NCI-H1105 (cell line): ENCODE measurements at places on chromosomes 16 and 17.

DNA sequence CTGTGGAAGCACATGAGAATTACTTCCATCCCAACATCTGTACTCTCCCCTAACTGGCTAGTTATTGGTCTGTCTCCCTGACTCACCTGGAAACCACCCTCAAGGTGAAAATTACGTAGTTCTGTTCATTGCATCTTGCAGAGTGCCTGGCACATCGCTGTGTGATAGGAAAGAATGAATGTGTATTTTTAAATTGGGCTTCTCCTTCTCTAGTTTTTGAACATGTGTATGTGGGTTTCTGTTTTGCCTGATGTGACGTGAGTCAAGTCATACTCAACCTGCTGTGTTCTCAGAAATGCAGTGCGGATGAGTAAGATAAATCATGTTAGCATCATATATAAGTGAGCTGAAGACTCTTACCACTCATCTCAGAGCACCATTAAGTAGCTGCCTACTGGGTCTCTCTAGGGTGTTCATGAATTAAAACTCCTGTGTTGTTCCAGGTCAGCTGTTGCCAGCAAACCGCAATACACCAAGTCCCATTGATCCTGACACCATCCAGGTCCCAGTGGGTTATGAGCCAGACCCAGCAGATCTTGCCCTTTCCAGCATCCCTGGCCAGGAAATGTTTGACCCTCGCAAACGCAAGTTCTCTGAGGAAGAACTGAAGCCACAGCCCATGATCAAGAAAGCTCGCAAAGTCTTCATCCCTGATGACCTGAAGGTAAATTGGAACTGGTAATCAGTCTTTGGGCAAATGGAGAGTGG, 50.2 kb downstream of the HLF start:
- DNase-seq, result no peak

GRCh38 chr17:63337579-63337978, 108.5 kb downstream of the CYB561 start:
- no peak for DNase-seq

DNA sequence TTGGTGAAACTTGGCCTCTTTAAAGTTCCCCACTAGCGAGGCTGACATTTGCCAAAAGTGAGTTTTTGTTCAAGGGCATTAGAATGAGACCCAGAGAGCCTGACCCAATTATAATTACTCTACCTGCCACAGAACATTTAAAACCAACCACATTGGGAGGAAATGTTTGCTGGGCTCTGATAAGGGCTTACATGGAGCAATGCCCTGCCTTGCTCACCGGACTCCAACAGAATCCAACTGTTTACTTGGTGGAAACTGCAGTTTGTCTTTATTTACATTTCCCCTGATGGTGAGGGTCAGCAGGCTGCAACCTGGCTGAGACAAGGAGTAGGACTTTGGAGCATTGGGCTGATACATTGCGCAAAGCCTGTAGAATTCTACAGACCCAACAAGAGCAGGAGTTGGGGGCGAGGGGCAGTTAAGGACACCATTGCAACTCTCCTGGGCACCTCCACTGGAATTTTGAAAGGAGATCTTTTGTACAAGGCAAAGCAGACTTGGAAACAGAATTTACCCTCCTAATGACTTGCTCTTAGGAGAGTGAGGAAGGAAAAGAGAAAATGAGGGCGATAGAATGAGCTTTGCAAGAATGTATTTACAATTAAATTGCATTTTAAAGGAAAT, 368.6 kb downstream of the SHISA9 start:
- DNase-seq, result no peak

DNA sequence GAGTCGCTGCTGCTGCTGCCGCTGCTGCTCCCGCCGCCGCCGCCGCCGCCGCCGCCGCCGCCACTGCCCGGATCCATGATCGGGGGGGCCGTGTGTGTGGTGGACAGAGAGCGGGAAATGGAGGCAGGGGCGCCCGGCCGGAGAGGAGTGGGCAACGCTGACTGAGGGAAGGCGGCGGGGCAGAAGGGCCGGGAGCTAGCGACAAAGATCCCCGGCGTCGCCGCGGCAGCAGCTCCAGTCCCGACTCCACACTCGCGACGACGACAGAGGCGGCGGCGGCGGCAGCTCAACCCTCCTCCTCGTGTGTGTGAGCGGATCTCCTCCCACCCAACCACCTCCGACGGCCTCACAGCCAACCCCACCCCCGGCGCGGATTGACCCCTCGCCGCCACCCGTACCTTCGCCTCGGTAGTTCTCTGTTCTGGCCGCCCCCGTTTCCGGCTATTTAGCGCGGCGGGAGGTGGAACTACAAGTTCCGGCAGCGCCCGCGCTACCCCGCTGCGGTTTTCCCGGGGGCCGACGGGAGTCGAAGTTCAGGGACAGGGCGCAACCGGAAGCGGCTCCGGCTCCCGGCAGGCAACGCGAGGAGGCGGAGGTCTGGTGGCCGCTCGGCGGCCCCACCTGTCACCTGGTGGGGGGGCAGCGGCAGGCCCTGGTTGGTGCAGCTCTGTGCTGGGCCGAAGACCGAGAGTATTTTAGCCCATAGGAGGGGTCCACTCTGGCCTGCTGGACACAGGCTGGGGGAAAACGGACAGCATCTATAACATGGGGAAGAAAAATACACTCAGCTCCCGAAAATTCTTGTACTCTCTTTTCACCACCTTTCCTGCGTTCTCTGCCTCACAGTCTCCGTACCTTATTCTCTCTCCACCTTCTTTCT, at the start of gene GSPT1:
TSS of gene GSPT1 (minus strand) at position 313 of the 880 bp plus-strand sequence. CDS start at position 77, 236 bp downstream.
- peak; percentile 97 for DNase-seq

DNA sequence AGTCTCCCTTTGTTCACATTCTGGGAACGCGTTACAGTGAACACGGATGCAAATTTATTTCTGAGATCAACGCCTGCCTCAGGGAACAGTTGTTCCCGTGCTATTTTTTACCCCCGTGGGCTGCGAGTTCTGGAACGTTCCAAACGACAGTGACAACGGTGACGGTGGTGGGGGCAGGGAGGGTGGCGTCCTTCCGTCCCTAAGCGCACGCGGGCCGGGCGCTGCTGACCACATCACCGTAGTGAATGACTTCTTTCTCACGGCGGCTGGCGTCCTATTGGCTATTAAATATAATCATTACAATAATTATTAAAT, 45.1 kb upstream of the SSTR5 start:
- DNase-seq, result no peak

DNA sequence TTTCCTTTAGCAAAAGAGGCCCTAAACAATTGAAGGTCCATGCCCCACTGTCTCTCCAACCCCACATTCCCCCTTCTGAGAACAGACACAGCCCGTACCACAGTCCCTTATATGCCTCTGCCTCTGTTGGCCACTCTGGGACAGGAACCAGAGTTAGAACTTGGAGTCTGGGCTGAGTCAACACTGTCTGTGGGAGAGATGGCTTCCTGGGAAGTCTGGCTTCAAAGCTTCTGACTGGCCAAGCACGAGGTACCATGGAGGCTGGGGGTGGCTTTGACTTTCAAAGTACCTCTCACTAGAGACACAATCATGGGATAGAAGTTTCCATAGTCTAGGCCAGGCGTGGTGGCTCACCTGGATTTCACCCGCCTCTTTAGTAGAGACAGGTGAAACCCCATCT, 14.9 kb upstream of the SPOP start:
- DNase-seq, result no peak

DNA sequence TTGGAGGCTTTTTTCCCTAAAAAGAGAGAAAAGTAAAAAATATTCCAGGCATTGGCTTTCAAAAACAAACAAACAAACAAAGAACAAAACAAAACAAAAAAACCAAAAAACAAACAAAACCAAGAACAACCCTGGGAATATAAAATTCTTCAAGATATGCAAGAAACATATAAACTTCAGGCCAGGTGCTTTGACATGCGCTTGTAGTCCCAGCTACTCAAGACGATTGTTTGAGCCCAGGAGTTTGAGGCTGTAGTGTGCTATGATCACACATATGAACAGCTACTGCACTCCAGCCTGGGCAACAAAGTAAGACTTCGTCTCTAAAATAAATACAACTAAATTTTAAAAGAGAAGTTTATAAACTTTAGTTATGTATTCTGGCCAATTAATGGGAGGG, 52.5 kb upstream of the TEX2 start:
- DNase-seq, result no peak

DNA sequence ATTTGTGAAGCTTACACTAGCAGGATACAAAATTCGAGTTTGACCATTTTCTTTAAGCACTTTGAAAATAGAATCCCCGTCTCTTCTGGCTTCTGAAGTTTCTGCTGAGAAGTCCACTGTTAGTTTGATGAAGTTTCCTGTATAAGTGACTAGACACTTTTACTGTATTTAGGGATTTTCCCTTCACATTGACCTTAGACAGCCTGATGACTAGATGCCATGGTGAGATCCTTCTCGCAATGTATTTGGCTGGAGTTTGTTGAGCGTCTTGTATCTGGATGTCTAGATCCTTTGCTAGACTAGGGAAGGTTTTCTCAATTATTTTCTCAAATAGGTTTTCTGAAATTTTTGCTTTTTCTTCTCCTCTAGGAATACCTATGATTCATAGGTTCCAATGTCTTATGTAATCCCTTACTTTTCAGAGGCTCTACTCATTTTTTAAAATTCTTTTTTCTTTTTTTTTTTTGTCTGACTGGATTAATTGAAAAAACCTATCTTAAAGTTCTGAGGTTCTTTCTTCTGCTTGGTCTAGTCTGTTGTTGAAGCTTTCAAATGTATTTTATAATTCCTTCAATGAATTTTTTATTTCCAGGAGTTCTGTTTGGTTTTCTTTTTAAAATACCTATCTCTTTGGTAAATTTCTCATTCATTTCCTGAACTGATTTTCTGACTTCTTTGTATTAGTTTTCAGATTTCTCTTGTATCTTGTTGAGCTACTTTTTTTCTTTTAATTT, 63.7 kb upstream of the ABCC11 start:
- DNase-seq, result no peak

GRCh38 chr17:4555873-4556759, 932 bp upstream of the MYBBP1A start:
- DNase-seq, result no peak
